ENCODE measurements at places on chromosomes 13 and 19.

GRCh38 chr19:17753976-17754375 is 2.7 kb downstream of the FCHO1 start:
- DNase-seq, result no peak

DNA sequence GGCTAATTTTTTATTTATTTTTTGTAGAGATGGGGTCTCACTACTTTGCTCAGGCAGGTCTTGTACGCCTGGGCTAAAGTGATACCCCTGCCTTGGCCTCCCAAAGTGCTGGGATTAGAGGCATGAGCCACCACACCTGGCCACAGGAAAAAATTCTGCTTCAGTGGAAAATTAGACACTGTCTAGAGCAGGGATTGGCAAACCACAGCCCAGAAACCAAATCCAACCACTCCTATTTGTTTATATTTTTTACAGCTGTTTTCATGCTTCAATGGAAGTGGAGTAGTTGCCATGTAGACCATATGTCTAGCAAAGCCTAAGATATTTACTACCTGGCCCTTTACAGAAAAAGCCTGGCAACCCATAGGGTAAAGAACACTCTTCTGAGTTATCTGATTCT is 123.7 kb upstream of the MRI1 start:
- DNase-seq, result no peak

- no peak for DNase-seq
Observed at GRCh38 chr13:57633950-57634838, 2.6 kb downstream of the PCDH17 start.

- no peak for DNase-seq
Observed at GRCh38 chr13:110759710-110760109, 46.2 kb downstream of the ING1 start.

GRCh38 chr19:2795827-2796658 is 10.7 kb downstream of the THOP1 start:
- DNase-seq, result no peak

DNA sequence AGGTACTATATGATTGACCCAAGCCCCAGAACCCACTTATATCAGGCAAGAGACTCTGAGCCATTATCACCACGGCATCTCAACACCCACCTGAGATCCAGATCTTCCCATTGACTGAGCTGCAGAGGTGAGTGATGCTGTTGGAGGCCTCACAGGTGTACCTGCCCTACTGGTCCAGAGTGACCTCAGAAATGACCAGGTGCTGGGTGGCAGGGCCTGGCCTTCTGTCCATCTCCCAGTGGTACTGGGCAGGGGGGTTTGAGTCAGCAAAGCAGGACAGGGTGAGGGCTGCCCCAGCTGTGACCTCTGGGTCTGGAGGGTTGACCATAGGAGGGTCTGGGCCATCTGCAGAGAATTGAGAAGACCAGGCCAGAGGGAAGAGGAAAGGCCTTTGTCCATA is 13.2 kb upstream of the CEACAM20 start:
- no peak for DNase-seq
